AG04450 (cell line): ENCODE measurements at places on chromosomes 5 and 9. TPM values are rescaled to one million over a fixed set of nuclear protein-coding genes. Genes with fewer than 3 reads are reported as not detected.
A peak's percentile ranks its signal among the peaks of the same experiment; 100 is the strongest.

The PTGES gene
- 17.0 and 21.4 TPM in 2 replicates for polyA plus RNA-seq

The SAXO1 gene
- 0.01 TPM in 1 of 2 replicates, not detected in the other for polyA plus RNA-seq

The ZNF483 gene
- 1.0 and 1.5 TPM in 2 replicates for polyA plus RNA-seq

The GRXCR2 gene
- not detected in 2 replicates for polyA plus RNA-seq

The GNA14 gene
- polyA plus RNA-seq: 0.10 and 0.11 TPM in 2 replicates

The PRDM9 gene
- not detected in 2 replicates for polyA plus RNA-seq

The CAMSAP1 gene
- polyA plus RNA-seq: 7.8 and 9.5 TPM in 2 replicates

The CCNI2 gene
- not detected in 2 replicates for polyA plus RNA-seq

The SLC35A4 gene
- 63.4 and 86.2 TPM in 2 replicates for polyA plus RNA-seq

The UHRF2 gene
- 41.5 and 56.0 TPM in 2 replicates for polyA plus RNA-seq

The PCDHGA6 gene
- polyA plus RNA-seq: 4.7 and 4.8 TPM in 2 replicates

The ALDH1A1 gene
- polyA plus RNA-seq: 0.62 and 7.0 TPM in 2 replicates

The OR1J2 gene
- 0.10 TPM in 1 of 2 replicates, not detected in the other for polyA plus RNA-seq

The DMRT3 gene
- not detected in 2 replicates for polyA plus RNA-seq

The MEIKIN gene
- polyA plus RNA-seq: not detected in 2 replicates

The LCN9 gene
- polyA plus RNA-seq: not detected in 2 replicates

DNA sequence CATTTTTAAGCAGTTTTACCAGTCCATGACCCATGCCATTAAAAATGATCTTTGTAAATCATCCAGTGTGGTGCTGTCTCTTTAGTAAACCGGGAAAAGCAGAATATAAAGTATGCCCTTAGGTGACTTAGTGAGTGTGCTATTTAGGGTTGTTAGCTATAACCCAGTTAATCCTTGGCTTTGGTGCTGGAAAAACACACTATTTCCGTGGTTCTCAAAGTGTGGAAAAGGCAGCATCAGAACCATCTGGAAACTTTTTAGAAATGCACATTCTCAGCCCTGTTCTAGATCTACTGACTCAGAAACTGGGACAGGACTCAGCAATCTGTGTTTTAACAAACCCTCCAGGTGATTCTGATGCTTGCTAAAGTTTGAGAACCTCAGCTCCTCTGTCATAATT, 123.6 kb upstream of the ZNF608 start:
- DNase-seq: no peak

GRCh38 chr5:52449516-52449915, 338.2 kb upstream of the ITGA1 start:
- no peak for DNase-seq

GRCh38 chr5:5637173-5637572, 214.7 kb downstream of the ICE1 start:
- no peak for DNase-seq

DNA sequence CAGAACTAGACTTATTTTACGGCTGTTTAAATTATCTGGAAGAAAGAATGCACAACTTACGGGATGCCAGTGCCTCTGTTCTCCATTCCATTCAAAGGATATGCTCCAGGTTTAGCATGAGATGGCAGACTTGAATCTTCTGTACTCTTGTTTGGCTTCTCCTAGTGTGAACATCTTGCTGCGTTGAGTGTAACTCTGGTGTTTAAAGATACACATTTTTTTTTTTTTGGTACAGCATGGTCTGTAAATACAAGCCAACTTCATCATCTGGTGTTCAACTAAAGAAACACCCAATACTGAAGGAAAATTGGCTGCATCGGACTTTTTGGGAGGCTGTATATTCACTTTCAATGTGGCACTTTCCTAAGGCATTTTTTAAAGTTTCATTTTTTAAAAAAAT, 7.4 kb upstream of the MIER3 start:
- no peak for DNase-seq

GRCh38 chr9:93594041-93594756, 17.8 kb downstream of the PHF2 start:
- DNase-seq: no peak

DNA sequence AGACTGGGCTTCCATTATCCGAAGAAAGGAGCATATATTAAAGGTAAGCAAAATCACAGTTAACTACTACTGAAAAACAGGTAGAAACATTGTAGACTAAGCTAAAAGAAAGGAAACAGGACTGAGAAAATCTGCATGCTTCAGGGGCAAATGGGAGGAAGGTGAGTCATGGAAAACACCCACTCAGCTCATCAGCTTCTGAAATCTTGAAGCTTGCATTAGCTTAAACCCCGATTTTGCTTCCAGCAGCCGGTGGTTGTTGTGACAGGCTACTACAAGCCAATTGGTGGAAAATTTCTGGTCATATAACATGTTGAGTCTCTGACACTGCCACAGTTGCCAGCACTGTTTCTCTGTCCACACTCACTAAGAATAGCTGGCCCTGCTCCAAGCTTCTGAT, 179.6 kb upstream of the PUM3 start:
- DNase-seq: no peak

- DNase-seq: no peak
Measured at GRCh38 chr9:6870650-6871477, 113.1 kb downstream of the KDM4C start.

DNA sequence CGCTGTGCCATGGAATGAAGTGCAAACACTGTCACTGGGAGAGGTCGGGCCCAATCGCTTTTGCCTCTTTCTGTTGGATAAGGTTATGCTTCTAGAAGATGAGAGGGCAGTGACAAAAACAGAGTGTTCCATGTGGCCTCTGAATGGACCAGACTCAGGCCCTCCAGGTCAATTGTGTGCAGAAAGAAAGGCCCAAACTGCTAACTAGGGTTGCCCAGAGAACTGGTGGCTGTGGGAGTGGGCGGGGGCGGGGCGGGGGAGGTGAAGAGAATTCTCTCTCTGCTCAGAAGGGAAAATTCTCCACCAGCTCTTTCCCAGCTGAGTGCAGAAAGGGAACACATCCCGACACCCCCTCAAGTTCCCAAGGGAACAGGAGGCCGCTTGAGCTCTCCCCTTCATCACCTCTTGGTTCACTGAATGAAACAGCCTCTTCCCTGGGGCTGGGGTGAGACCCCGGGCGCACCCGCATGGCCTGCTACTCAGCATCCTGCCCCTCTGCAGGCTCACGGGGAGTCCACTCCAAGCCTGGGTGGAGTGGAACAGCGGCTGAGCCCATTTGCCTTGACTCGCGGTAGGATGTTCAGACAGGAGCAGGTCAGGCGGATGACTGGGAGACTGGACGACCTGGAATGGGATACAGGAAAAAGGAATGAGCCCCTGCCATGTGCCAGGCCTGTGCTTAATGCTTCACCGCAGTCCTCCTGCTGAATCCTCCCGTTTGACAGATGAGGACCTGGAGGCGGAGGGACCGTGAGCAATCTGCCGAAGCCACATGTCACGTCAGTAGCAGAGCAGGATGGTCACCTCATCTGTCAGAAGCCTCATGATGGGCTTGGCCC, 93.8 kb upstream of the FANCC start:
- no peak for DNase-seq

GRCh38 chr5:102863764-102864560, 108.9 kb downstream of the PAM start:
- DNase-seq: no peak

- DNase-seq: no peak
Measured at GRCh38 chr5:148778882-148779281, 47.5 kb upstream of the ADRB2 start.

GRCh38 chr5:147853372-147853987, 22.0 kb upstream of the SPINK1 start:
- no peak for DNase-seq

DNA sequence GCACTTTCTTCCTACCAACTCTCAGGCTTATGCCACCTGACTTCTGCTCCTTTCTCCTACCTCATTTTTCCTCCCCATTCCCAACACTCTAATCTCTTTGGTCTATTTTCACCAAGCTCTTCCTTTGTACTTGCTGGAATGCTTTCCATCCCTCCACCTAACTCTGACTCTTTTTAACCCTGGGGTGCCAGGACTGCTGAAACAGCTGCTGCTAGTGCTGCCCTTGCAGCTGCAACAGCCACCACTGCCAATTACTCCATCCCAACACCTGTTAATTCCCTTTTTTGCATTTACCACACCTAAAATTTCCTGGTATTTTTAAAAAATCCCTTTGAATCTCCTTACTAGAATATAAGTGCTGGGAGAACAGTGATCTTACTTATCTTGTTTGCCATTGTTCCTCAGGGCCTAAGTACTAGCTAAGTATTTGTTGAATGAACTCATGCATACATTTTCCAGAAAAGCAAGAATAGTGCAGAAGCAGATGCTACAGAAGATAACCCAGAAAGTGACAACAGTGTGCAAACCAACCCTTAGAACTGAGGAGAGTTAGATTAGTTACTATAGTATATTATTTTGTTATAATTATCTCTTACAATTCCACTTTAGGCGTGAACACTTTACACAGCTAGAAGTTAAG, 11.5 kb downstream of the NADK2 start:
- no peak for DNase-seq

DNA sequence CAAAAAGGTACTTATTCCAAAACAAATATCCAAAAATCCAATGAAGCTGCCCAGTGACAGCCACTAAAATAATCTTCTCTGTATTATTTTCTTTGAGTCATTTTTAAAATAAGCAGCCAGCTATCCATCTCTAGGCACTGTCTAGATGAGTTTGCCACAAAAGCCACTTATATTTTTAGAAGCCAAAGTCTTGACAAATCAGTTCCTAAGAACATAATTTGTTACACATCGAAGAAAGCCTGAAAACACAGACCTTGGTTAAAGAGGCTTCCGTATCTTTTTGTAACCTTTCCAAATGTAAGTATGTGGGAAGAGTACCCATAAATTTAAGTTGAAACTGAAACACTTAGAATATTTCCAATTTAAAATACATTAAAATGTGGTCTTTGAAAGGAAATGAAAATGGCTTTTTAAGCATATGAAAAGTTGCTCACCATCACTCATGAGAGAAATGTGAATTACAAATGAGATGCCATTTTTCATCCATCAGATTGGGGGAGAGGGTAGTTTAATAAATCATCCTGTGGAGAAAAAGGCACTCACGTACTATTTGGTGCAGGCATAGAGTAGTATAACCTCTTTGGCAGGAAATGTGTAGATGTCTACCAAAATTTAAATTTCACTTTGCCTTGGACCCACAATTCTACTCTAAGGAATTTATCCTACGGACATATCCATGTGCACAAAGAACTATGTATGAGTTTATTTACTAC, 180.4 kb downstream of the MLLT3 start:
- no peak for DNase-seq

GRCh38 chr5:139692679-139693308, 44.6 kb downstream of the CXXC5 start:
- no peak for DNase-seq

DNA sequence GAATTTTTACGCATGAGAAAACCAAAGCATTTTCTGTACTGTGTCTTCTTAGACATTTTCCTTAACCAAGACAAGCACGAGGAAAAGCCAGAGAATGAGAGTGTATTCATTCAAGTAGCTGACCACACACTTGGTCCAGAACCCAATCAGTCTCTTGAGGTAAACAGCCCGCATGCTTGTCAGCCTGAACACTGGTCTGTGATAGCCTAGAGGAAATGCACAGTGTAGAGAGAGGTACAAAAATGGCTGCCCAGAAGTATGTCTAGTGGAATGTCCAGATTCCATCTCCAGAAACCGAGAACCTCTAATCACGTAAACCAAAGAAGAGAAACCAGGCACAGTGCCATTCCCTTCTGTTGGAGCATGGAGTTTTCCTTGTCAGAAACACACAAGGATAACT, 80.0 kb upstream of the SNX2 start:
- no peak for DNase-seq

- DNase-seq: no peak
Measured at GRCh38 chr9:127106466-127106855, 16.0 kb downstream of the ANGPTL2 start.

GRCh38 chr5:66144834-66145390, 812 bp downstream of the SREK1 start:
- DNase-seq: peak; percentile 10

- DNase-seq: no peak
Measured at GRCh38 chr5:145872486-145872885, 328 bp downstream of the GRXCR2 start.

DNA sequence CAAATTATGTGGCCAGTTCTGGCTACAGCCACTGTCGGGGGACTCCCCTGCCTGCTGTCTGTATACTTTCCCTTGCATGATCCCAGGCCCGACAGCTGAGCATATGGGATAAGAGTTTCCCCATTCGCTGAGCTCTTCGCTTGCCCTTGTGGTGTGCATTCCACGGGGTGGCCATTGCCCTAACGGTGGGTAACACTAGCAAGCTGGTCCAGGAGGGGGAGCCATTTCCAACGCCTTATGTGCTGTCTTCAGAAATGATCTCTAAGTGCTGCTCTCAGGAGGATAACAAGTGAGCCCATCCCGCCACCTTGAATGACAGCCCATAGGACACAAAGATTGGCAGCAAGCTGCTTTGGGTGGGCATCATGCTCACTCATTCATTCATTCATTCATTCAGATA, 190.9 kb downstream of the FSTL4 start:
- no peak for DNase-seq

DNA sequence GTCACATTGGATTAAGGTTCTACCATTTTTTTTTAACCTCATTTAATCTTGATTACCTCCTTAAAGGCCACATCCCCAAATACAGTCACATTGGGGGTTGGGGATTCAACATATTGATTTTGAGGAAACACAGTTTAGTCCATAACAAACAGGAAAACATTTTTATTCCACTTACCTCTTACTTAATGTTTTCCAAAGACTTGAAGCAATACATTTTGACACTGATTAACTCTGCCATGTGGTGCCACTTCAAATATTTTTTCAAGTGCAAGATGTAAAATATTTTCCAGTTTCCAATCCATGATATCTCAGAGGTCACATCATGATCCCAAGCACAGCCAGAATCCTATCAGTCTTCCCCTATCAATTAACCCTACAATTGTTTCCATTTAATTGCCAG, 548.0 kb downstream of the CSNK1G3 start:
- DNase-seq: no peak

DNA sequence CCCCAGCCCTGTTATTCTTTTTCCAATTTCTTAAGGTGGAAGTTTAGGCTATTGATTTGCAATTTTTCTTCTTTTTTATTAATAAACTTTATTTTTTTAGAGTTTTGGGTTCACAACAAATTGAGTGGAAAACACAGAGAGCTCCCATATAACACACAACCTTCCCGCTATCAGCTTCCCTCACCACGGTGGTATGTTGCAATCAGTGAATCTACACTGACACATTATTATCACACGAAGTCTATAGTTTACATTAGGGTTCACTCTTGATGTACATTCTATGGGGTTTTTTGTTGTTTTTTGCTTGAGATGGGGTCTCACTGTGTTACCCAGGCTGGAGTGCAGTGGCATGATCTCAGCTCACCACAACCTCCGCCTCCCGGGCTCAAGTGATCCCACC, 4.8 kb upstream of the NFX1 start:
- DNase-seq: no peak

- no peak for DNase-seq
Measured at GRCh38 chr5:37533851-37534250, 154.7 kb downstream of the WDR70 start.

- no peak for DNase-seq
Measured at GRCh38 chr5:109945097-109945678, 255.5 kb downstream of the MAN2A1 start.

DNA sequence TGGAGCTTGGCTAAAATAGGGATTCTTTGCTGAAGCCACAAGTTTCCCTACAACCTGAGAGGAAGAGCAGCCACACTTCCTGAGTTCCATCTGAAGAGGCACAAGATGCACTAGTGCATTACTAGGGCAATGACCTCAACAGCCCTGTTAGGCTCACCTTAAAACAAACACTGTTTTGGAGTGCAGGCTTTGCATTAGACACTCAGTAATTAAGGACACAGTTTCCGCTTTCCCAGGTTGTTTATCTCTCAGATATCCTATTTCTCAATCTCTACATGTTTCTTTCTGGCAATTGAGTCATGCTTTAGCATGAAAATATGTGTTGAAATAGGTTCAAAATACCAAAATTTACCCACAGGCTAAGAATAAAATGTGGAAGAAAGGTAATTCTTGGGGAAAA, 34.2 kb downstream of the EMB start:
- DNase-seq: no peak

- DNase-seq: no peak
Measured at GRCh38 chr5:167709625-167710024, 581.8 kb upstream of the WWC1 start.
